ENCODE measurements at places on chromosomes 16 and 17. TPM values are rescaled to one million over a fixed set of nuclear protein-coding genes. Genes with fewer than 3 reads are reported as not detected.

PRPSAP2 gene
- total RNA-seq = 60.1 TPM

ARHGAP44 gene
- total RNA-seq = 0.30 TPM

RBFOX1 gene
- not detected for total RNA-seq

VAT1L gene
- 0.08 TPM for total RNA-seq

MIEF2 gene
- 12.4 TPM for total RNA-seq

HSD11B2 gene
- total RNA-seq = not detected

HOXB9 gene
- not detected for total RNA-seq

PDE6G gene
- total RNA-seq = 0.35 TPM

CLDN7 gene
- total RNA-seq = 0.70 TPM

SYT17 gene
- 0.12 TPM for total RNA-seq

TBC1D3I gene
- total RNA-seq = not detected

CDK3 gene
- total RNA-seq = 1.2 TPM

ATP2A3 gene
- 2.7 TPM for total RNA-seq

ABCC6 gene
- 0.30 TPM for total RNA-seq

ABCA9 gene
- total RNA-seq = 14.1 TPM

ABCA8 gene
- 85.5 TPM for total RNA-seq

ACSM2A gene
- not detected for total RNA-seq

ABCA6 gene
- total RNA-seq = 90.9 TPM

TNFSF12 gene
- 3.9 TPM for total RNA-seq

GINS2 gene
- total RNA-seq = 3.2 TPM

RNF135 gene
- total RNA-seq = 6.3 TPM

CREBBP gene
- total RNA-seq = 11.3 TPM

C16orf96 gene
- not detected for total RNA-seq

CACNG5 gene
- total RNA-seq = not detected

KRTAP4-1 gene
- total RNA-seq = not detected

PHB1 gene
- total RNA-seq = 173 TPM

C1QTNF8 gene
- total RNA-seq = not detected

MOSMO gene
- total RNA-seq = 7.5 TPM

SOST gene
- 115 TPM for total RNA-seq

KRTAP4-9 gene
- not detected for total RNA-seq

MRM3 gene
- total RNA-seq = 17.6 TPM

ALDOA gene
- total RNA-seq = 683 TPM

DNAH17 gene
- total RNA-seq = not detected

C17orf67 gene
- 0.68 TPM for total RNA-seq

NARF gene
- 36.5 TPM for total RNA-seq

DNAI2 gene
- not detected for total RNA-seq

CHRNB1 gene
- 7.1 TPM for total RNA-seq

USP6 gene
- total RNA-seq = not detected

AGRP gene
- not detected for total RNA-seq

KRTAP4-4 gene
- total RNA-seq = not detected

USP43 gene
- under 0.01 TPM for total RNA-seq

PRAC2 gene
- total RNA-seq = not detected

NUP93 gene
- 72.0 TPM for total RNA-seq

KCNH4 gene
- total RNA-seq = 0.12 TPM

MPV17L gene
- total RNA-seq = 0.15 TPM

SLC5A11 gene
- total RNA-seq = not detected

NGFR gene
- total RNA-seq = 1.5 TPM

WFIKKN2 gene
- total RNA-seq = 0.08 TPM

AARSD1 gene
- total RNA-seq = 30.8 TPM

TBC1D3C gene
- not detected for total RNA-seq

GNG13 gene
- not detected for total RNA-seq
